Thymus (tissue), 14 donors: ENCODE measurements at places on chromosomes 3 and 15. TPM values are rescaled to one million over a fixed set of nuclear protein-coding genes. Genes with fewer than 3 reads are reported as not detected.

The CSTA gene
- 48.2 TPM for total RNA-seq

The PPP2R3A gene
- total RNA-seq, result 0.80 TPM

The DNASE1L3 gene
- total RNA-seq, result 52.0 TPM

The PYGO1 gene
- 0.71 TPM for total RNA-seq

The LRRC34 gene
- 5.9 TPM for total RNA-seq

The ETFA gene
- total RNA-seq, result 116 TPM

The PLCH1 gene
- total RNA-seq, result 29.3 TPM

The DPPA2 gene
- 0.14 TPM for total RNA-seq

The PPCDC gene
- total RNA-seq, result 11.3 TPM

The P3H2 gene
- total RNA-seq, result 5.9 TPM

The CHRNA5 gene
- 1.9 TPM for total RNA-seq

The ZNF592 gene
- 5.9 TPM for total RNA-seq
